Calu3 (cell line): ENCODE measurements at places on chromosomes 7 and 10. TPM values are rescaled to one million over a fixed set of nuclear protein-coding genes. Genes with fewer than 3 reads are reported as not detected.

Gene RARRES2
- 9.1 and 13.0 TPM in 2 replicates for total RNA-seq

Gene PPP1R9A
- total RNA-seq = 17.9 and 19.4 TPM in 2 replicates

Gene COL17A1
- 0.73 and 1.0 TPM in 2 replicates for total RNA-seq

Gene FRMPD2
- total RNA-seq = 1.9 and 2.0 TPM in 2 replicates

Gene IFIT1B
- total RNA-seq = not detected in 2 replicates

Gene NPY4R2
- total RNA-seq = not detected in 2 replicates

Gene ZNF425
- 1.0 and 1.5 TPM in 2 replicates for total RNA-seq

Gene AKR1C8
- not detected in 2 replicates for total RNA-seq

Gene OPTN
- 48.9 and 60.6 TPM in 2 replicates for total RNA-seq

Gene LRIT1
- not detected in 2 replicates for total RNA-seq

Gene SEMA3D
- 0.91 and 2.0 TPM in 2 replicates for total RNA-seq

Gene SFMBT2
- 0.64 and 1.7 TPM in 2 replicates for total RNA-seq

Gene LIPN
- total RNA-seq = not detected in 2 replicates

Gene PNLIPRP3
- total RNA-seq = not detected in 2 replicates

Gene NCAPG2
- 70.1 and 81.7 TPM in 2 replicates for total RNA-seq

Gene DUSP5
- total RNA-seq = 34.0 and 55.8 TPM in 2 replicates

Gene DYNC1I1
- total RNA-seq = 0.73 and 1.4 TPM in 2 replicates

Gene COL28A1
- total RNA-seq = 1.3 and 3.2 TPM in 2 replicates

Gene TCF7L2
- 36.6 and 43.0 TPM in 2 replicates for total RNA-seq

Gene MYH16
- total RNA-seq = 0.61 and 0.97 TPM in 2 replicates

Gene LRRN3
- total RNA-seq = not detected in 2 replicates

Gene SMO
- total RNA-seq = 2.1 and 3.6 TPM in 2 replicates

Gene OPN4
- not detected in 2 replicates for total RNA-seq

Gene LARP4B
- 181 and 183 TPM in 2 replicates for total RNA-seq

Gene ZNF365
- total RNA-seq = 4.0 and 4.3 TPM in 2 replicates

Gene RBM20
- 0.07 TPM in 1 of 2 replicates, not detected in the other for total RNA-seq

Gene PIP4K2A
- 22.7 and 24.2 TPM in 2 replicates for total RNA-seq

Gene TMEM270
- total RNA-seq = 0.59 and 1.2 TPM in 2 replicates

Gene USP6NL
- 25.3 and 27.5 TPM in 2 replicates for total RNA-seq

Gene CLRN3
- total RNA-seq = 0.52 and 0.76 TPM in 2 replicates

Gene ACSL5
- 35.3 and 59.2 TPM in 2 replicates for total RNA-seq

Gene ADCY1
- 7.6 and 8.8 TPM in 2 replicates for total RNA-seq

Gene PLXNA4
- total RNA-seq = 0.24 TPM in 1 of 2 replicates, not detected in the other

Gene SNX13
- 69.3 and 71.9 TPM in 2 replicates for total RNA-seq
